ENCODE measurements at places on chromosomes 2 and 18. TPM values are rescaled to one million over a fixed set of nuclear protein-coding genes. Genes with fewer than 3 reads are reported as not detected.

Gene CREG2
- total RNA-seq: 8.6 TPM

Gene NCKAP1
- 195 TPM for total RNA-seq

Gene RNF144A
- 31.6 TPM for total RNA-seq

Gene CYBRD1
- total RNA-seq: 26.0 TPM

Gene MARCHF7
- 160 TPM for total RNA-seq

Gene PPP3R1
- total RNA-seq: 27.1 TPM

Gene MOB1A
- total RNA-seq: 155 TPM

Gene CYRIA
- 31.4 TPM for total RNA-seq

Gene CMPK2
- 2.6 TPM for total RNA-seq
